ENCODE measurements at places on chromosomes 5 and 9.

- DNase-seq = no peak
These were observed 156.0 kb downstream of the ZNF462 start for GRCh38 chr9:107018861-107019545.

DNA sequence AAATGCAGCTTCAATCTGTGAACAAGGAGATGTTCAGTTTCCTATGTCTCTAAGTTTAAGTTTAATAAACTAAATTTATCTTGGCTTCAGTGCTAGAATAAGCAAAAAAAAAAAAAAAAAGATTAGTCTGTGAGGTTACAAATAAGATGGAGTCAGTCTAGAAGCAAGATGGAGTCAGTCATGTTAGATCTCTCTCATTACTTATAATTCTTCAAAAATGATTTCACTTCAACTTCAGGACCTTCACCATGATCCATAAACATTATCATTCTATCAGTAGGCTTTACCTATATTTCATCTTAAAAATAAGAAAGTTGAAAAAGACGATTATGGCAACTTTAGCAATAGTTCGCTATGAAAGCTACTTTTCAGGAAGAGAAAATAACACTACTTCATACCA lies 30.2 kb upstream of the TMC1 start:
- no peak for DNase-seq

- DNase-seq = peak; percentile 49
These were observed 8.9 kb downstream of the RNF44 start for GRCh38 chr5:176528301-176528700.

GRCh38 chr5:55650386-55650785 lies 61.7 kb downstream of the SLC38A9 start:
- no peak for DNase-seq

GRCh38 chr5:149205625-149206523 lies 64.6 kb downstream of the ABLIM3 start:
- DNase-seq = no peak

GRCh38 chr5:179607160-179607931 lies 16.1 kb downstream of the HNRNPH1 start:
- peak; percentile 71 for DNase-seq

GRCh38 chr5:67808340-67808739 lies 407.2 kb upstream of the PIK3R1 start:
- DNase-seq = no peak

- peak; percentile 21 for DNase-seq
These were observed 95.7 kb downstream of the ATPSCKMT start for GRCh38 chr5:10153808-10154537.

- DNase-seq = no peak
These were observed 4.9 kb downstream of the RXFP3 start for GRCh38 chr5:33941090-33941489.

GRCh38 chr5:88823201-88823600 lies 59.8 kb downstream of the MEF2C start:
- DNase-seq = no peak

- no peak for DNase-seq
These were observed 2.9 kb downstream of the RPL12 start for GRCh38 chr9:127448112-127448805.

GRCh38 chr5:134511796-134512660 lies 13.4 kb upstream of the JADE2 start:
- no peak for DNase-seq

DNA sequence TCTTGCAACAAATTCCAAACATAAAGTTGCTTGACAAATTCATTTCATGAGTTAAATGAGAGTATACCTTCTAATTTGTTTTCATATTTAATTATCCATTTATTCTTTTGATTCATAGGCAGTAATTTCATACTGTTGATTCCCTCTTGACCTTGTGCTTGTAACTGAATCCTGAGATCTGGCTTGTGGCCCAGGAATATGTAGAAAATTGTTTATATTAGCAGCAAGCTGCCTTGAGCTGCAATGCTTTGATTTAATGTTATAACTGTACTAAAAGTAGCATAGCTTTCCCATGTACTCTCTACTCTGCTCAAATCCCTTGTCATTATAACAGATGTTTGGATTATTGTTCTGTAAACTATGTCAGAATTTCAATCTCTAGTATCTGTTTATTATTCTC lies 780.7 kb downstream of the NR2F1-AS1 start:
- peak; percentile 78 for DNase-seq

- DNase-seq = no peak
These were observed 23.5 kb upstream of the FAM120AOS start for GRCh38 chr9:93476924-93477323.

DNA sequence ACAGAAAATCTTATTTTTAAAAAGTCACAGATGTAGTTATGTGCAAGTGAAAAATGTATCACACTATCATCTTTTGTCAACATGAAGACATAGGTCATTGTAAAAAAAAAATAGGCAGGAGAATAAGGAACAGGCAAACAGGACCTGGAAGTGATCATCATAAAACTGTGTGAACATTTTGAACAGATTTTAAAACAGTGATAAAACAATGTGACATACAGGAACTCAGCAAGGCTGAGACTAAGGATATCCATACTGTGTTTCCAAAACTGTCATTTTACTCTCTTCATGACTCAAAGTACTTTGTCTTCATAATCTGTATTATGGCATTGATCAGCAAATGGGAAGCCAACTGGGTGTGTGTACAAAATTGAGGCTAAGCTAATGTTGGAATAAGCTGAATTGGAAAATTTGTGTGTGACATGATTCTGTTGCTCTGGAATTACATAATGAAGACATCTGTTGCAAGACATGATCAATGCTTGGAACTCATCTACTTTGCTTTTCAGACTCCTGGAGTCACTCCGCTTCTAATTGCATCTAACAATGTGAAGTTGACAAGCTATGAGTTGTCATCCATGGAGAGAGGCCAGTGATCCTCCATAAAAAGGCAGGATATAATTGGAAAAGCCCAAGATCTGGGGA lies 978.7 kb upstream of the NUDT12 start:
- no peak for DNase-seq

- no peak for DNase-seq
These were observed 289.6 kb upstream of the ADAMTSL1 start for GRCh38 chr9:18184401-18184800.

- DNase-seq = no peak
These were observed 178.7 kb downstream of the SPATA31D1 start for GRCh38 chr9:82167296-82167695.

DNA sequence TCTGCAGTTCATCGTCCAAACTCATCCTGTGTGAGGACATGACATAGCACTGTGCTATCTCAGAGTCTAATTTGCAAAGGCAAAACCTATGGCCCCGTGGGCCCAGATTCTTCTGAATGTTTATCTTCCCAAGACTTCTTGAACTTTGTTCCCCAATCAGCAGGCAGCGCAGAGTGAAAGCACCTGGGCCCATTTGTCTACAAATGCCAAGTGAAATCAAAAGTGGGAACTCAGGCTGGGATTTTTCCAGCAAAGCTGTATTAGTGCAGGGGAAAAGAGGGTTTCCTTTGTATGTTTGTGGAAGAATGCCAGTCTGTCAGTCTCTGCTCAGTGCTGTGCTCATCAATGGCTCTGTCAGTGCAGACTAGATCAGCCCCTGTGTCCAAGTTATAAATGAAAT lies 55.8 kb downstream of the FOXD1 start:
- no peak for DNase-seq

GRCh38 chr5:122154491-122154890 lies 25.1 kb downstream of the ZNF474 start:
- no peak for DNase-seq

- DNase-seq = no peak
These were observed 9.4 kb upstream of the SCGB3A2 start for GRCh38 chr5:147869112-147869511.

DNA sequence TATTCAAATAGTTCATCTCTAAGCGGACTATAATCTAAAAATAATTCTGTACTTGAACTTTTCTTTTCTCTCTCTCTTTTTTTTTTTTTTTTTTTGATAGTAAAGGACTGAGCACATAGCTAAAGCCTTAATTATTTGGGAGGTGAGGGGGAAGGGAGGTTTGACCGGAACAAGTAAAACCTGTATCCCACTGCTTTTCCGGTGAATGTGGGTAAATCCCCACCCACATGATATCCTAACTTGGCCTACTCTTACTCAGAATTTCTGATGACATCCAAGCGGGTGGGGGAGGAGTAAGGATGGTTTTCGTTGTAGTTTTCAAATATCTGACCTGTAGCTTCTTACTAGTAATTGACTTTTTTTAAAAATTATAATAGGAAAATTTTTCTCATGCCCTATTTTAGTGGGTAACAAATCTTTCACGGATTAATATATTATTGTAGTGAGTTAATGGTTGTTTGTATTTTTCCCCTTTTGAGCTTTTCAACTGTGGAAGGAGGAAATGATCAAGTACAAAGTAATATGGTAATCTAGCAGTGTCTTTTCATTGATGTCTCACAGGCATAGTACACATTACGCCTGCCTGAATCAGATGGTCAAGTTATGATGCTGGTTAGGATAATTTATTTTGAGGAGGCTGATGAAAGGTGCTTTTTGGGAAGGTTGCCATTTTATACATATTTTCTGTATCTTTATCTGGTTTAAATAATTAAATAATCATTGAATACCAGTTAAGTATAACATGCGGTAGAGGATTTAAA lies 2.2 kb upstream of the ELL2 start:
- no peak for DNase-seq

DNA sequence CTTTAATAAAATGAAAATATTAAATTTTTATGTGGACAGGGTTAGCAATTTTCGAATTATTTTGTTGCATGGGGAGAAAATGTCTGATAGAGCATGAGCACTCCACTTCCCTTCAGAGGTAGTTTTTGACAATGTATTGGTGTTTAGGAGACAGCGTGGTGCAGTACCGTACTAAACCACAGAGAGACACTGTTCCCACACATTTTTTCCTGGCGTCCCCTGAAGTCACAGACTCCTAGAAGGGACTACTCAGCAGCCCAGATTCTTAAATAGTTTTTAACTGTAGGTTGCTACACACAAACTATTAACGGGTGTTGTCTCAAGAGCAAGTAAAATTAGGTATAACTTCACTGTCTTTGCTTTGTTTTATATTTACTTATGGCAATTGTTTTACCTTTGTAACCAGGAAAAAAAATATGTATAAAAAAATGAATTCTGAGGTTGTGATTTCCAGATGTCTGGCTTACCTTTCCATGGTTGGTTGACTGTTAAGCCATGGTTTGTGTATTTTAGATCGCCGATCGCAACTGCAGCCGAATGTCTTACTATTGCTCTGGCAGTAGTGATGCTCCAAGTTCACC lies 171.2 kb downstream of the DOCK8 start:
- peak; percentile 80 for DNase-seq

GRCh38 chr9:82797534-82797933 lies 265.4 kb downstream of the RASEF start:
- DNase-seq = peak; percentile 92

DNA sequence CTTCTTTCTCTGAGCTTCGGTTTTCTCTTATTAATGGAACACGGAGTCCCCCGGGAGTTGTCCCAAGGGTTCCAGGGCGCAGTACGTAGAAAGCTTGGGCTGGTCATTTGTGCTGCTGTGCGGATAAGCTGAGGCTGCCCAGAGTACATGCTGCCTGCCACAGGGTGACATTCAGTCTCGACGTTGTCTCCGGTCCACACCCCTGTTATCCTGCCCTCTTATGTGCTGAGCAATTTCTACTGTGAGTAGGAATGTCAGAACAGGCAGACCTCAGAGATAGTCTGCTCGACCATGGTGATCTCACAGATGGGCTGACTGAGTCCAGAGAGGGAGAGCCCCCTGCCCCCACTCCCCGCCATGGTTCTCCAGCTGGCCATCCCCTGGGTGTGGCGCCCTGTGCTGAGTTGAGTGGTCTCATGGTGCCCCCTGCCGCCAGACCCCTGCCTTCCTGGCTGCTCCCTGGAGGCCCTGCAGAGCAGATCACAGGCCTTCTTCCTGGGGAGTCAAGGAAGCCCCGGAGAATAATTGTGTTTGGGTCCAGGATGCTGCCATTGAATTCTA lies 124.0 kb downstream of the RGS3 start:
- no peak for DNase-seq

DNA sequence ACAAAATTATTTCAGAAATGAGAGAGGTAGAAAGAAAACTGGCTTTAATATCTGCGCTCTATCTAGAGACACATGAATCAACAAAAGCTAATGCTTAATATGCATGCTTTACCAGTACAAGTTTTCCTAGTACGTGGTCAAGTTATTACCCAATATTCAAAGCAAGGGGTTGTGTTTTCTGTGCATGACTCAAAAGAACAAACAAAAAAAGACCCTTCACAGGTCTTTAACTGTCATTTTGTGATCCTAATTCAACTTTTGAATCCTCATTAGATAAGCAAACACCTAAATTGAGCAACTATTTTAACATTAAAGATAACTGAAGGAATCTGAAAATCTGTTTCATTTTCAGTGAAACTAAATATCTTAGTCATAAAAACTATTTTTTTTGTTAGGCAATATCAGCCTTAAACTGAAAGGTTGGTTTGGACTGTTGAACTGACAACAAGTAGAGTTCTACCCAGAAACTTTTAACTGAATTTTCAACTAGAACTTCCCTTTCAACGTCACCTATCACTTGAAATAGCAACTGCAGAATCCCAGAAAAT lies 12.5 kb downstream of the ST8SIA4 start:
- no peak for DNase-seq

GRCh38 chr5:180129291-180130190 lies 58.0 kb upstream of the RNF130 start:
- no peak for DNase-seq

- no peak for DNase-seq
These were observed 3.8 kb downstream of the AQP3 start for GRCh38 chr9:33443464-33444154.

DNA sequence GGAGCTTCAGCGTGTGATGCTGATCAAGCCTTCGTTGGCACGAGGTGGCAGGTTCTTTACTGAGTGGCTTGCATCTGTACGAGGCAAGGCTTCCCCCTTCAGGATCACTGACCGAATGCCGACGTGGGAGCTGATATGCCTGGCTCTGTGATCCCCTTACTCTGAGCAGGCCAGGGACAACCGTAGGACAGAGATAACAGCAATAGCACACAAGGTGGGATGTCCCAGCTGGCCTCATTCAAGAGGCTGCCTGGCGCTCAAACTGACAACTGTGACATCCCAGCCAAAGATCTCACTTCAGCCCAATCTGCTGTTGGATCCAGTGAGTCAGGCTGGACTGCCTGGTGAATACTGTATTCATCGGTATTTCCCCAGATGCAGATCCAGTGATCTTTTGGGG lies 199.4 kb upstream of the PANK3 start:
- no peak for DNase-seq
